ENCODE measurements at places on chromosomes 12 and 14. TPM values are rescaled to one million over a fixed set of nuclear protein-coding genes. Genes with fewer than 3 reads are reported as not detected.

- no peak for DNase-seq
Measured at GRCh38 chr14:81710232-81710845, 176.7 kb upstream of the SEL1L start.

DNA sequence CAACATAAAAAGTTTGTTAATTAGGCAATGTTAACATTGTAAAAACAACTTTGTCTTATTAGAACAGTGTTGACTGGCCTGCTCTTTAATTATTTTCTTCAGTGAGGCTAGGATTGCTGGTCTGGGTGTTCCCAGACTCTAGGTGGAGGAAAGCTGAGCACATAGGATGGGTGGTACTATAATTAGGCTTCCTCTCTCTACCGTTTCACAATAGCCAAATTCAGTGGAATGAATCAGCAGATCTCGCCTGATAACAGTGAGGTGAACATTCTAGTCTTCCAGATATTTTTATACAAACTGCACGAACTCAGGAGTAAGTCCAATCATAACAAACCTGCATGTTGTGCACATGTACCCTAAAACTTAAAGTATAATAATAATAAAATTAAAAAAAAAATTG lies 11.9 kb downstream of the PTGDR start:
- no peak for DNase-seq

GALC gene
- 13.0 TPM for total RNA-seq

KITLG gene
- 0.49 TPM for total RNA-seq

MOK gene
- 5.8 TPM for total RNA-seq

DNA sequence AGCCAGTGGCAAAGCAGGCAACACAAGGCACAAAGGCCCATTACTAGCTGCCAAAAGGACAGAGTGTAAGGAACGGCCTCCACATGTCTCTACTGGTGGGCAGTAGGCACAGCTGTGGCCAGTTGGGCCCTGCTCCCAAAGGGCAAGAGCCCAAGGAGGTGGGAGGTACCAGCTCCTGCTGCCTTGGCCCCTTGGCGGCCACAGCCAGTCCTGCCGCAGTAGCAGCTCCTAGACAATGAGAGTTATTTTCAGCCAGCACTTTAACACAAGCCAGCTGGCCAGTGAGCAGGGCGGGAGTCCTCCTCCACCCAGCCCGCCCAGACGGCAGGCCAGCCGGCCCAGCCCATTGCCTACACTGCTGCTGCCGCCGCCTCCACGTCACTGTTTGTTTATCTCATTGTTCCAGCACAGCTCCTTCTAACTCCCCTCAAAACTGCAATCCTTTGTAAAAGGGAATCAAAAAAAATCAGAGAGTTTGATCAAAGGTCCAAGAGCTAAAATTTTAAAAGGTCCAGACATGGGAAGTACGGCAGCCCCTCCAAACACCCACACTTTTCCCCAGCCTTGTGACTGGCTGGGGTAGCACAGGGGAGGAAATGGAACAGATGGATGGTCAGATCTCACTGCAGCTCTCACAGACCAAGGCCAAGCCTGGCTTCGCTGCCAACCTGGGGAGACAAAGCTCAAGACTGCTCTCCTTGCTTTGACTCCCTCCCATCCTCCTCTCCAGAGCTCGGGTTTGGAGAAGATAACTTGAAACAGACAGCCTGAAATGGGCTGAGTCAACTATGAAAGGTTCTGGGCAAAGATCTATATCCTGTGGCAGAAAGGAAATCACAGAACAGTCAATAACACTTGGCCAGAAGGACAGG lies 33.5 kb downstream of the FMNL3 start:
- DNase-seq, result no peak

AQP6 gene
- not detected for total RNA-seq

ATXN2 gene
- total RNA-seq, result 39.9 TPM

DNA sequence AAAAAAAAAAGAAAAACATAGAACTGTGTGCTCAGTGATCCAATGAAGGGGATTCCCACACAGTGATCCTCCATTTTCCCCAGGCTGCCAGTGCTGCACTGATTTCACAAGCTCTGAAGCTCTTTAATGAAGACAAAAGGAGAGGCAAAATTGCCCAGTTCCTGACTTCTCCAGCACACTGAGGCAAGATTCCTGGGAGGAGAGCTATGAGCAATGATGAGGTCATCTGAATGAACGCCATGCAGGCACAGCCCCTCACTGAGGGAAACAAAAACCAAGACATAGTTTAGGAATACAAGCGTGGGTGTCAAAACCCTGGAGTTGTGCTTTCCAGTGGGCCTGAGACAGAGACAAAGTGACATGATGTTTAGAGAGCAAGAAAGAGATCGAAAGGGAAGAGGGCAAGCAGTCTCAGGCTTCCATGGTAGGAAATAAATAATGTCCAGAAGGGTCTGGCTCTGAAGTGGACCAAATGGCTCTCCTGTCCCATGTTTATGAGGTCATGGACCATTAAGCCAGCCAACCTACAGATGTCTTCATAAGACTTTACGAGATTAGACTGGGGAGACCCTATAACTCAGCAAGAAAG lies 40.9 kb upstream of the SMUG1 start:
- DNase-seq, result no peak

PRICKLE1 gene
- total RNA-seq, result not detected

CLEC1B gene
- not detected for total RNA-seq

DNA sequence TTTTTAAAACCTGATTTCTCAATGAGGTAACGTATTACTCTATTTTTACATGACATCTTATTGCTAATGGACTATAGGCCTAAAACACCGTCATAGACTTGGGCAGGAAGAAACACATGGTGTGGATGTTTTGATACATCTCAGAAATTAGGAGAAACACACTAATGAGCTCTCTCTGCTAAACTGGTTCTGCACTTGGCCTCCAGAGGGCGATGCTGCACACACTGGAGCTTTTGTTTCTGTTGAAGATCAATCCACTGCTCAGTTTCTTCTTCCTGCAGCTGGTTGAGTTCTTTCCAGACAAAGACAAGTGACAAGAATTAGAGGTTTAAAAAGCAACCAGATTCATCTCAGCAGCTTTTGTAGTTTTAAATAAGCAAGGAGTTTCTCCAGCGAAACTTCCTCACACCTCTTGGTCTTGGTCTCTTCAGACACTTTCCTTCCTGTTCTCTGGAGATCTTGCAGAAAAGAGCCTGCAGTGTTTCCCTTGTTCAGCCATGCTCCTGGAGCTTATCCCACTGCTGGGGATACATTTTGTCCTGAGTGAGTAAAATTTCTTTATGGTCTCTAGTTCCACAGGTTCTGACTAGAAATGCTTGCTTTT lies 178.5 kb upstream of the OR4E1 start:
- DNase-seq, result peak; percentile 31

KRT75 gene
- not detected for total RNA-seq

SMCO3 gene
- total RNA-seq, result not detected

RNF212B gene
- not detected for total RNA-seq

DNA sequence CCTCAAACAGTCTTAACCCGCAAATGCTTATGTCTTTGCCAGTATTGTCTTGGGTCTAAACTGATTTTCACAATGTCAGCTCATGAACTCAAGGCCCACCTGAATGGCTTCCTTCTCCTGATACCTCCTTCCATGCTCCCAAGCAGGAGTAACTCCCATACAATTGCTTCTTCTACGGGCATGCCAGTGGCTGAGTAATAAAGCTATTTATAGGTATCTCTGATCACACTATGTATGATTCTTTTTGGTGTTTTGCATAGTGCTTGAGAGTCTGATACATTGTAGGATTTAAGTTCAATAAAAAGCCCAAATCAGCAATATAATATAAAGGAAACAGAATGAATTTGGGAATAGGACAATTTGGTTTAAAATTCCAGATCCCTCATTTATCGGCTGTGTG lies 235.0 kb upstream of the DCN start:
- DNase-seq, result no peak

DNA sequence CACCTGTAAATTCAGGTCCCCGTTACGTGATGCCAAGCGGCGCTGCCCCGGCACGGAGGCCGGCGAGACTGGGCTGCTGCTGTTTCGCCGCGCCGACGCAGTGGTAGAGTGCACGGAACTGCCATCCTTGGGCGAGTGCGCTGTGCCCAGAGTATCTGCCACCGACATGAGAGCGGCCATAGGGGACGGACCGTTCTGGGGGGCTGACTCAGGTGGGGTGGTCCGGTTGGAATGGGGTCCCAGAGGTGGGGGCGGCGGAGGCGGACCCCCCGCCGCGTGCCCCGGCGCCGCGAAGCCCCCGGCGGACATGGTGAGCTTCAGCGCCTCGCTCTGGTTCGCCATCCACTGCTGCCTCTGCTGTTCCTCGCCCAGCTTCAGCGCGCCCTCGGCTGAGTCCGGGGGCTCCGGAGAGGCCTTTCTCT lies 2.8 kb downstream of the IRF2BPL start:
- no peak for DNase-seq

GRCh38 chr12:13199592-13199991 lies 3.1 kb downstream of the EMP1 start:
- no peak for DNase-seq

GRCh38 chr12:26991826-26992225 lies 22.4 kb downstream of the TM7SF3 start:
- DNase-seq, result no peak

C12orf42 gene
- 1.2 TPM for total RNA-seq

- DNase-seq, result peak; percentile 19
Measured at GRCh38 chr12:562634-563033, 100.6 kb downstream of the NINJ2 start.

- DNase-seq, result no peak
Measured at GRCh38 chr12:24913130-24913529, 35.8 kb downstream of the BCAT1 start.

C14orf39 gene
- not detected for total RNA-seq

NTF3 gene
- not detected for total RNA-seq

GRCh38 chr14:74882103-74882920 lies 596 bp downstream of the DLST start:
- DNase-seq, result peak; percentile 47

- no peak for DNase-seq
Measured at GRCh38 chr12:75545636-75546035, 34.2 kb upstream of the KRR1 start.

GRCh38 chr12:82896277-82896676 lies 209.6 kb downstream of the TMTC2 start:
- no peak for DNase-seq

DNA sequence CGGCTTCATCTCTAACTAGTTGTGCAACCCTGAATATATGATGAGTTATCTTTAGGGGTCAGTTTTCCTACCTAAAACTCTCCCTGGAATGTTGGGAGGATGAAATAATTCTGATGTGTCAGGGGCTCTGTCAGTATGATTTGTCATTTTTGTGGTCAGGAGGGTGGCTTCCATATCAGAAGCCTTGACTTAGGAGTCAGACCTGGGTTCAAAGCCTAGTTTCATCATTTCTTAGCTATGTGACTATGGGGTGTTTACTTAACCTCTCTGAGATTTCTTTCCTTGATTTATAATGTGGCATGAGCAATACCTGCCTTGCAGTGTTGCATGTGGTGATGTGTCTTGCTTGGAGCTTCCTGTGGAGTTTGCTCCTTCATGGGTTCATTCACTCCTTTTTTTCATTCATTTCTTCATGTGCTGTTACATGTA lies 146.8 kb downstream of the CHST11 start:
- no peak for DNase-seq

- no peak for DNase-seq
Measured at GRCh38 chr12:128761379-128761790, 62.4 kb downstream of the SLC15A4 start.

DNA sequence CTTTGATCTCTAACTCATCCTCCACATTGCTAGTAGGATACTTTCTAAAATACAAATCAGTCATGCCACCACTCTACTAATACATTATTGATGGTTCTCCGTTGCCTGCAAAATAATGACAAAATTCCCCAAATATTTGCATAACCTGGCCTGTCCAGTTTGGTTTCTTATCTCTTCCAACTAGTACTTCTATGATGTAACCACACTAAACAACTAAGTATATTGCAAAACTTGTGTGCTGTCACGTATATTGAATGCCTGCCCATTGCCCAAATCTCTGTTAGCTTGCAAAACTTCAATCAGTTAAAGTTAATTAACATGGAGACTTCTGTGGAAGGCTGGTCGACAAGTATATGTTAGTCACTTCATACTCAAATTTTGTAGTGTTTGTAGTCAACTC lies 6.5 kb downstream of the OR6C74 start:
- no peak for DNase-seq

GRCh38 chr12:118645219-118645618 lies 268.9 kb downstream of the SUDS3 start:
- no peak for DNase-seq

DNA sequence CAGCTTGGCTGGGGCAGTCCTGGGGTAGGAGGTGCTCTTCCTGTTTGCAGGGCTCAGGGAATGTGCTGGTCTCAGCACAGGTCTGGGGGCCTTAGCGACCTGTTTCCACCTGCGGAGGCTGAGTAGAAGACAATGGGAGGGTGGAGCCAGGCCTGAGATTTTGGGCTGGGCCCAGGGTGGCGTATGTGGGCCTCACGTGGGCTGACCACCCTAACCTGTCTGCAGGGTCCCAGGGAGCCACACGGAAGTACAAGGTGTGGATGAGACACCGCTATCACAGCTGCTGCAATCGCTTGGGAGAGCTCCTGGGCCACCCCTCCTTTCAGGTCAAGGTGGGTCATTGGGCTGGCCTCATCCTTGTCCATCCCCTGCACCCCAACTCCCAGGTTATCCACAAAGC lies 1.1 kb downstream of the NOC4L start:
- no peak for DNase-seq

NEMF gene
- 69.2 TPM for total RNA-seq

TMEM30B gene
- total RNA-seq, result 1.7 TPM

GRCh38 chr14:54786838-54787237 lies 115.8 kb downstream of the GCH1 start:
- DNase-seq, result no peak

DNA sequence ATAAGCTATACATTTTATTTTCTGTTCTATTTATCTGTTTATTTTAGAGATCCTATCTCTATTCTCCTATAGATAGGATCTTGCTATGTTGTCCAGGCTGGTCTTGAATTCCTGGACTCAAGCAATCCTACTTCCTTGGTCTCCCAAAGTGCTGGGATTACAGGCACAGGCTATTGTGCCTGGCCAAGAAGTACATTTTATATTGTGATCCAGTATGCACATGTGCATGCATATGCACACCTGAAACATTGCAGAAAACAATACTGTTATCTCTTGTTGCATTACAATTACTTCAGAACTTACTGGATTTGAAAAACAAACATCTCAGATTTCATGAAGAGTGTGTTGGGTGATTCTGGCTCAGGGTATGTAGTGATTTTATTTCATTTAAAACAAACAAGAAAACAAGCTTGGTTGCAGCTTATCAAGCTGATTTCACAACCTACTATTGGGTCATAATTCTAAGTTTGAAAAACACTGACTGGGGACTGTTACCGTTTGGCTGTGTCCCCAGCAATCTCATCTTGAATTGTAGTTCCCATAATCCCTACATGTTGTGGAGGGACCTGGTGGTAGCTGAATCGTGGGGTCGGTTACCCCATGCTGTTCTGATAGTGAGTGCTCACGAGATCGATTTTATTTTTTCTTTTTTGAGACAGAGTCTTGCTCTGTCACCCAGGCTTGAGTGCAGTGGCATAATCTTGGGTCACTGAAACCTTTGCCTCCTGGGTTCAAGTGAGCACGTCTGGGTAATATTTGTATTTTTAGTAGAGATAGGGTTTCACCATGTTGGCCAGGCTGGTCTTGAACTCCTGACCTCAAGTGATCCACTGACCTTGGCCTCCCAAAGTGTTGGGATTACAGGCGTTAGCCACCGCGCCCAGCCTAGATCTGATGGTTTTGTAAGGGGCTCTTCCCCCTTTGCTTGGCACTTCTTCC lies 31.3 kb downstream of the ERC1 start:
- DNase-seq, result no peak

Data from CD8-positive, alpha-beta memory T cell (primary cell).